ENCODE measurements at places on chromosomes 16 and 17.
A peak's percentile ranks its signal among the peaks of the same experiment; 100 is the strongest.

GRCh38 chr17:43832168-43832975 lies 574 bp downstream of the MPP3 start:
- DNase-seq, result peak; percentile 56

DNA sequence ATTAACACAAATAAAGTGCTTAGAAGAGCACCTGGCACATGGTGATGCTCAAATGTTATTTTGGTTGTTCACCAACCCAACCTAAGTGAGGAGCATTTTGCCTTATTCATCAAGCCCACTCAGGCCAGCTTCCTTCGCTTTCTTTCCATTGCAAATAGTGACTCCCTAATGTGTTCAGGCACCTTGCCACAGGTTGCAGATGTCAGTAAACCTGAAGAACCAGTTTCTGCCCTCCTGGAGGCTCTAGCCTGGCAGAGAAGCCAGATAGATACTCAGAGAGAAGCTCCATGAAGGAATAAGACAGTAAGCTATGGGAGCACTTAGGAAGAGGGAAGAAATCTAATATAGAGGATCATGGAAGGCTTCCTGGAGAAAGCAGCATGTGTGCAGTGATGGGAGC lies 23.9 kb downstream of the GPR139 start:
- DNase-seq, result no peak

- DNase-seq, result no peak
Observed at GRCh38 chr16:13645601-13646245, 274.2 kb upstream of the ERCC4 start.

GRCh38 chr16:10870137-10870776 lies 6.7 kb upstream of the CIITA start:
- DNase-seq, result no peak

GRCh38 chr16:68362262-68362913 lies 51.6 kb downstream of the PRMT7 start:
- DNase-seq, result no peak

- DNase-seq, result no peak
Observed at GRCh38 chr17:76149214-76149613, 8.2 kb upstream of the FOXJ1 start.

DNA sequence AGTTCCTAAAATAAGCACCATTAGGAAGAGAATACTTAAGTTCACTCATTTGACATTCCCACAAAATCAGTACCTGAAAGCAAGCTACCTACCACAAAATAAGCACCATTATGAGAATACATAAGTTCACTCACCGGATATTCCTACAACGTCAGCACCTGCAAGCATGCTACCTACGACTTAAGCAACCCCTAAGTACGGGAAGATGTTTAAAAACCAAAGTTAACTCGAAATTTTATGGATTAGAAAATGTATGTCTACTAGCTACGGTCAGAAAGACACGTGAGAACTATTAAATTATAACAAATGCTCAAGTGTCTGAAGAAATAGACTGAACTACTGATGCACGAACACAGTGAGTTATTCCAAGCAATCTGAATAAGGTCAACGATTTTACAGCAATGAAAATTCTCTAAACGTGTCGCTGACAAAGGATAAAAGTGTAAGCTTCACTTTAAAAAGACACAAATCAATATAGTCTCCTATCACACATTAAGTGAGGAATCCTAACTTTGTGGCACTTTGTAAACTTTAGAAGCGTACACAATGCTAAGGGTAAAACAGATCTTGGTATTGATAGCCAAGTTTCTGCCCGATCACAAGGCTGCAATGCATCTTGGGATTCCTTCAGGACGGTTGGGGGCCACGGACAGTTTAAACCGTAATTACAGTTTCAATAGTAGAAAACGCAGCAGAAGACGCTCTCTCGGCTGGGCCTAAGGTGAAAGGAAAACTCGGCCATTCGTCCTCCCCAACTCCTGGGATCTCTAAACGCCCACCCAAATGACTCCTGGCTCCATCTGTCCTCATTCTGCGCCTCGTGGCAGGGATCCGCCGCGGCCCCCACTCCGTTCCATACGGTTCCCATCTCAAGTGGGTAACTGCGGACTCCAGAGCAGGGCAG lies 1.3 kb downstream of the GSPT1 start:
- no peak for DNase-seq

DNA sequence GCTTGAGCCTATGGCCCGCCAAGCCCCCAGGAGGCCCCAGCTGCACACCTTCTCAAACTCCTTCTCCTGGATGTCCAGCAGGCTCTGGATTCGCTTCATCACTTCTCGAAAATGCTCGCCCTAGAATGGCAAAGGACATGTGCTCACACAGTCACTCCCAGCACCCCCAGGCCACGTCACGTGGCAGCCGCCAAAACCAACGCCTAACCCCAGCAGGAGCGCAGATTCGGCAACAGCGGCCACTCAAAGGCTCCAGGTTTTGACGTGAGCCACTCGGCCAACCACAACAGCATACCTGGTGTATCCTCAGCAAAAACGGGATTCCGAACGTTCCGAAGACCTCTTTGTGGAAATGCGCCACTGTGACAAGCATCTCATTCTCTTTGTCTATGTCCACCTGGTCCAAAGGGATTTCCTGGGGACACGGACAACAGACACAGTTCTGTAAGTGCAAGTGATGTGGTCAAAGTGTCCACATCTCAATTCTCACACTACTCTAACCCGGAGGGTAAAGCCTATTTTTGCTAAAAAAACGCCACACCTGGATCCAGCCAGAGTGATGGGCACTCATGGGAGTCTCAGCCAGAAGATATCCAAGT lies 12.7 kb downstream of the LITAFD start:
- no peak for DNase-seq

DNA sequence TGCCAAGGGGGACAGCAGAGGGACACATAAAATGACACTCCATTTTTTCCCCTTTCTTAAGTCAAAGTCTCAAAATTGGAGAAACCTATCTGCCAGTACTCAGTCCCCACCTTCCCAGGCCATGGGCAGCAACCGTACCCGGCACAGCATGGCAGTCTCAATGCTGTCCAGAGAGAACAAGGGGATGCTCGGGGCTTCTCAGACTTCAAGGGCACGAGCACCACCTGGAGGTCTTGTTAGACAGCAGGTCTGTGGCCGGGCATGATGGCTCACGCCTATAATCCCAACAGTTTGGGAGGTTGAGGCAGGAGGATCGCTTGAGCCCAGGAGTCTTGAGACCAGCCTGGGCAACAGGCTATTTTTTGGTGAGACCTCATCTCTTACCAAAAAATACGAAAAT lies 3.2 kb downstream of the DNAH17 start:
- DNase-seq, result no peak

DNA sequence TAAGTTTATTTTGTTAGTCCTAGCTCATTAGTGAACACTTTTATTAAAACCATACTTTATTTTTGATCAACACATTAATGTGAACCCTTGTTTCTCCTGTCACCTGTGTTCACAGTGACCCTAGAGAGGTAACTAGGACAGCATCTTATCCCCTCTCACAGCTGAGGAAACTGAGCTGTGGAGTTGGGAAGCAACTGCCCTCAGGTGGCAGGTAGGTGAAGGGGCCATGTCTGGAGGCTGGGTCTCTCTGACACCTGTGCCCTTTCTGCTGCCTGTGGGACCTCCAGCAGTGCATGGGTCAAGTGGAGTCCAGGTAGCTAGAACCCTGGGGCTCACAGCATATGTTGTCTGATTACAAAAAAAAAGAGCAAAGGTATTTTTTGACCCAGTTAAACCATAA lies 22.9 kb upstream of the SLC12A3 start:
- DNase-seq, result no peak

DNA sequence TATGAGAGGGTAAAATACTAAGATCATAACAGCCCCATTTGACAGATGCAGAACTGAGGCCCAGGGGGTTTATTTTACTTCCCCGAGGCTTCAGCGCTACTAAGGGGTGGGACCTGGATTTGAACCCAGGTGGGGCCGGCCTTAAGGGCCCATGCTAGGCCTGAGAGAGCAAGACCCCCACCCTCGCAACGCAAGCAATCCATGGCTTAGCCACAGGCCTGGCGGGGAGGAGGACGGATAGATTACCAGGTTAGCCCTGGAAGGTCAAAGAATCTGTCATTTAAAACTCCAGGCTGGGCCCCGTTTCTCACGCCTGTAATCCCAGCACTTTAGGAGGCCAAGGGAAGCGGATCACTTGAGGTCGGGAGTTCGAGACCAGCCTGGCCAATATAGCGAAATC lies 1.9 kb upstream of the CDH3 start:
- DNase-seq, result no peak

DNA sequence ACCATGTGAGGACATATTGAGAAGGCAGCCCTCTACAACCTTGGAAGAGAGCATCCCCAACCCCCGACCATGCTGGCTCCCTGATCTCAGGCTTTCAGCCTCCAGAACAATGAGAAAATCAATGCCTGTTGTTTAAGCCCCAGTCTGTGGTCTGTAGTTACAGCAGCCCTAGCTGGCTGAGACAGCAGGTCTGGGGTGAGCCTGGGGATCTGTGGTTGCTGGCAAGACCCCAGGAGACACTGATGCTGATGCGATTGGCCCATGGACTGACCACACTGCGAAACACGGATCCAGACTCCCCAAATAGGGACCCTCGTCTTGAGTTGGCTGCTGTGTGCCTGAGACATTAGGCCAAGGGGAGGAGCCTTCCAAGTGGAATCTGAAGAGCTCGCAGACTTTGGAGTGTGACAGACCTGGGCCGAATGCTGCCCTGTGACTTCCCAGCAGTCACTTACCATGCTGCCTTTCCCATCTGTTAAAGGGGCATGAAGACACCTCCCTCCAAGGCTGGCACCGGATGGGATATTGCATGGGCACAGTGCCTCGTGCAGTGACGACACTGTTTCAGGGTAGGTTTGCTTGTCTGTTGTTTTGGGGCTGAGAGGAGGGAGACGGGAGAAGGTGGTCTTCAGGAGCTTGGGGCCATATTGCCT lies 147.8 kb upstream of the RPL38 start:
- DNase-seq, result peak; percentile 59

DNA sequence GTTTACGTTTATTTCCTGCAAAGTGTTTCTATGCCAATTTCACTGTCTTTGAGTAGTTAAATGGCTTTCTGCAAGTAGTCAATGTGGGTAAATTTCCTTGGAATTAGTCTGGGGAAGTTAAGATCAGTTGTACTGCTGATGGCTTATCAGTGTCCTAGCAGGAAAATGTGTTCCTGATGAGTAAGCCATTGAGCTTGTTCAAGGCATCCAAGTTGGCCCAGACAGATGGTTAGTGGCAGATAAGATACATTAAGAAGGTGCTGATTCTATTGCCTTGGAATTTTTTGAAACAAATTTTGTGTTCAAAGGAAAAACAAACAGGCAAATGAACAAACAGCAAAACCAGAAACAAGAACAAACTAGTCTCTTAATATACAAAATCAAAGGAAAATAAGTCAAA lies 258.4 kb downstream of the MAP2K6 start:
- DNase-seq, result no peak

GRCh38 chr17:78812855-78813254 lies 27.8 kb downstream of the USP36 start:
- no peak for DNase-seq

DNA sequence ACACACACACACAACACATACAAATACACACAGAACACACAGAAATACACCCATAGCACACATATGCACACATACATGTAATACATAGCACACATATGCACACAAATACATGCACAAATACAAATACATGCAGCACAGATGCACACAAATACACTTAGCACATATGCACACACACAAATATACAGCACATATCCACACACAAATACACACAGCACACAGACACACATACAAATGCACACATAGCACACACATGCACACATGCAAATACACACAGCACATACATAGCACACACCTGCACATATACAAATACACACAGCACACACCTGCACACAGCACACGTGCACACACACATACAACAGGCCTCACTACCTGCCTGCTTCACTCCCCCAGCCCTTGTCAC lies 49.6 kb downstream of the SDK2 start:
- no peak for DNase-seq

DNA sequence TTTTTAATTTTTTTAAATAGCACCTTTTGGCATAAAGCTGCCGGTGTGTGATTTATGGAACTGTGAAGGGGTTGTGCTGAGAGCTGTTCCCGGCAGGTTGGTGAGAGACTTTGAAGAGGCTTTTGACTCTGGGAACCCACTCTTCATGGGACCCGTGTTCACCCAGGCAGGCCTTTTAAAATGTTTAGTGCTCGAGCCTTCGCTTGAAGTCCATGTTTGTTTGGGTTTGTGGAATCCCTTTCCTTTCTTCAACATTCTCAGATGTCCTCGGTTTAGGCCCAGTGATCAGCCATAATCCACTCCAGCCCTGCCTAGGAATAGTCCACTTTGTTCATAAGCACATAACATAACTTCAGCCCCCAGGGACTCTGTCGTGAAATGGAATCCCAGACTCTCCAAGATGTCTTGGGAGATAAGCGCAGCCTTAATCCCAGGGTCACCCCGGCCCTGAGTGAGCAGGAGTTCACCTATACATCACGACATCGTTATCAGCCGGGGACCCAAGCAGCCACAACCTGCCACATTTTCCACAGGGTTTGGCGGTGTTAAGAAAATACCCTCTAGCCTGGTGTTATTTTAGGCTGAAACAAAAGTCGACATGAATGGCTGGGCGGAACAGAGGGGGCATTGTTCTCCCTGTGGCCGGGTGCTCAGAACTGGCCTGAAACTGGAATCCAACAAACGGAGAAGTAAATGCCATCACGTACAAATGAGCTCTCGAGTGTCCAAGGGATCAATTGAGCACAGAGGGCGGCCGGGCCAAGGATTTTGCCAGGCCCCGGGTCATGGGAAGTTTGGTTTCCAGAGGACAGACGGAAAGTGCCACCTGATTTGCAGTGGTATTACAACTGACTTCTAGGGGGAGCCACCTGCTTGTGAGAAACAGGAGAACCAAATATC lies 145.7 kb upstream of the IRX3 start:
- peak; percentile 94 for DNase-seq

GRCh38 chr16:726438-727290 lies at the start of the genes CCDC78 and HAGHL:
Gene CCDC78, minus strand, starts transcription at chr16:726443. Its CDS starts 76 bp downstream, at chr16:726367.
Gene HAGHL, plus strand, starts transcription at chr16:727106. Its CDS starts 404 bp downstream, at chr16:727510.
- peak; percentile 38 for DNase-seq

DNA sequence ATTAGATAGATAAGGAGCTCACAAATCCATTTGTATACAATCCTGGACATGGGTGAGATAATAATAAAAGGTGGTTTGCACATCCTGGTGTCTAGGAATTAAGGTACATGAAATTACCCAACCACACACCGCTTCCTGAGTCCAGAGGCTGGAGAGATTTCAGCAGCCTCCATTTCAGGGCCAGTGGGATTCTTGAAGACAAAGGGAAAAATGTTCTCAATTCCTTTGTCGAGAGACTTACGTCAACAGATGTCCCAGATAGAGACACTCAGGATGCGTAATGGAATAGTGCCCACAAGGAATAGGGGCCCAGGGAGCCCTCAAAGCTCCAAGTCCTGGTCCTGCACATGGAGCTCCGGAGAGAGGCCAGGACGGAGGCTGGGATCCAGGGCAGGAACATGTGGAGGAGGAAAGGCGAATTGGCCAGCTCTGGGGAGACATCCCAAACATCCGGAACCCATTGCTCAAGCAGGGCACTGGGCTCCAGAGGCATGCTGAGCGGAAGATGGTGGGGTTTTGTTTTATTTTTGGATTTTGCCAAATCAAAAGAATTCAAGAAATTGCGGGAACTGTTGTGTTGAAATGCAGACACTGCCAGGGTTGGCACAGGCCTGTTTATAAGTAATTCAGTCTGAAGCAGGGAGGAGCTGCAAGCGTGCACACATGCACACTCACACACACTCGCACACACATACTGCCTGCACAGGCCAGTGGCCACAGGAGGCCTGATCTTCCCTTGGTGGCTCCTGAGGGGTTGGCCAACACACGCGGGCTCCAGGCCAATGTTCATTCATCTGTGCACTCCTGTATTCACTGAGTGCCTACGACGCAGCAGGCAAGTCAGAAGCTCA lies 97.2 kb downstream of the NOG start:
- peak; percentile 97 for DNase-seq
